ENCODE measurements at places on chromosomes 2 and 18. TPM values are rescaled to one million over a fixed set of nuclear protein-coding genes. Genes with fewer than 3 reads are reported as not detected.

- DNase-seq, result peak; percentile 79
These were observed at the start of gene FAM124B for GRCh38 chr2:224401641-224402342. TSS of gene FAM124B (minus strand) at chr2:224402107. CDS start at chr2:224401768, 339 bp downstream.

DNA sequence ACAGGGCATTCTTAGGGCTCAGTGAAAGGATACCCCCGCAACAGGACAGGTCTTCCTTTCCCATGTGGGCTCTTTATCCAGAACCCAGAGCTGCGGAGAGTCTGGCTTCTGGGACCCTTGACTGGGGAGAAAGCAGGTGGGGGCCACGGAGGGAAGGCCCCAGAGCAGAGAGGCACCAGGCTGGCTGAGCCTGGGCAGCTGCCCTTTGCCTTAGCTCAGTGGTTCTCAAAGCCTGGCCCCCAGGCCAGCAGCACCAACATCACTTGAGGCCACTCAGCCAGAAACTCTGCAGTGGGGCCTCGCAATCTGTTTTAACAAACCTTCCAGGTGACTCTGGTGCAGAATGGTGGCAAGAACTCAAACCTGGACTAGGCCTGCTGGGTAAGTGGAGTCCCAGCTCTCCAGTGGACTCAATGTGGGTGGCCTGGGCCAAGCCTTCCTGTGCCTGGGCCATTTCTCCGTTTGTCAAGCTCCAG, 1.6 kb upstream of the TMEM37 start:
- no peak for DNase-seq

The ALLC gene
- not detected for total RNA-seq

The MAP2 gene
- total RNA-seq, result 59.7 TPM

The FBXO41 gene
- 3.3 TPM for total RNA-seq

The ZSWIM2 gene
- total RNA-seq, result not detected

DNA sequence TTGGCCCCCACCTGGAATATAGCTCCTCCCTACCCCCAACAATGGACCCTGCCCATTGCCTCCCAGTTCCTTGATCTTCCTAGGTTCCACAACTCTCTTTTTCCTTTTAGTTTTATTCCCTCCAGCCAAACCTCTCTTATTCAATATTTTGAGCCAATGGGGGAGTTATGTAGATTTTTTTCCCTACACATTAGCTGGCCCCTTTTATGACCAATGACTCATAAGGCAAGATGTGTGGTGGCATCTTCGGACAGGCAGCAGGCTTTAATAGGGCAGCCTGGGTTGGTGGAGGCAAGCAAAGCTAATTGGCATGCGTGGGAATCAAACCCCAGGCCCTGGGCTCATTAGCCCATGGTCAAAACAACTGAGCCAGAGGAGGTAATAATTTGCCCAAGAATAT, 9.2 kb downstream of the GRP start:
- no peak for DNase-seq

DNA sequence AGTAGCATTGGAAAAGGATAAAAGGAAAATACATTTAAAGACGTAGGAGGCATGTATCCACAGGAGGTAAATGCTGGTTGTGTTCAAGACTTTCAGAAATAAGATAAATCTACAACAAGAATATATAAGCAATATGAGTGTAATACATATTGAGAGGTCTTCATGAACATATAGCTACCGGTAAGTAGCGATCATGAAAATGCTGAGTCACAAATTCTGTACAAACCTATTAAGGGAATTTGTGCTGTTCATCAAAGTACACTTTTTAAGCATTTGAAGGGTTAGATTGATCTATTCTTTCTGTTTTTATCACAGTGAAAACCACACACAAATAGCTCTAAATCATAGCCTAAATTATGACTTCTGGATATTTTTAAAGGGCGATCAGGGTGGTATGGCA, 173.1 kb upstream of the NYAP2 start:
- no peak for DNase-seq

GRCh38 chr2:31202041-31202440, 15.3 kb downstream of the CAPN14 start:
- no peak for DNase-seq

DNA sequence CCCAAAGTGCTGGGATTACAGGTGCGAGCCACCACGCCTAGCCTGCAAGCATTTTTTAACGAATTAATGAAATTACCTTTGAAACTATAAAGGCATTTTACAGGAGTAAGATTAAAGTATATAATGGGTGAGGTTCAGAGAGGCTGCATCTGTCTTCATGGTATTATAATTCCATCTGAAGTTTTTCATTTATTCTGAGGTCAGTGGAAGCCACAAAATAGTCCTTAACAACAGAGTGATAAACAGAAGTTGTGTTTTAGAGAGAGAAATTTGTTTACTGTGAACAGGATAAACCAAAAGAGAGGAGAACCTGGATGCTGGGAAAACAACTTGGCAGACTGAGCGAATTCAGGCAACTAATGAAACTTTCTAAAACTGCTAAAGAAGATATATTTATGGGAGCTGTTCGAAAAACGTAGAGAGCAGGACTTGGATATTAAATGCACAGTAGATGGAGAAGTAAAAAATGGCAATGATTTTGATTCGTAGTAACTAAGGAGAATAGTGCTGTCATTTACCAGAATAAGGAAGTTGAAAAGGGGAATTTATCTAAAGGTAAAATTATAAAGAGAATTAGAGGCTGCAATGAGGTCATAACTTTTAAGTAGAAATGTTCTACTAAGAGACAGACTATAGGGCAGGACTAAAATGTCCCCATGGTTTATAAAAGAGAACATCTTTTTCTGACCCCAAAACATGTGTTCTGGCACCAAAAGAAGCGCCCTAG, 37.9 kb upstream of the ITGA4 start:
- no peak for DNase-seq

- no peak for DNase-seq
These were observed 403.6 kb upstream of the RAB6C start for GRCh38 chr2:129575880-129576279.

- DNase-seq, result no peak
These were observed 15.9 kb upstream of the C1QL2 start for GRCh38 chr2:119174216-119174992.

The HMSD gene
- 0.16 TPM for total RNA-seq

DNA sequence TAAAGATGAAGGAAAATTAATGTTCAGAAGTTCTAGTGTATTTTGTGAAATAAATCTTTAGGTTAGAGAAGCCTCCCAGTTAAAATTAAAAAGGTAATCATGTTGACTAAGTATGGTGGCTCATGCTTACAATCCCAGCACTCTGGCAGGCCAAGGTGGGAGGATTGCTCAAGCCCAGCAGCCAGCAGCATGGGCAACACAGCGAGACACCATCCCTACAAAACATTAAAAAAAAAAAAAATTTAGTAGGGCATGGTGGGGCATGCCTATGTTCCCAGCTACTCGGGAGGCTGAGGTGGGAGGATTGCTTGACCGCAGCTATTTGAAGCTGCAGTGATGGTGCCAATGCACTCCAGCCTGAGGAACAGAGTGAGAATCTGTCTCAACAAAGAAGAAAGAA, 17.9 kb downstream of the XPO1 start:
- DNase-seq, result no peak

The ZNF521 gene
- total RNA-seq, result 26.4 TPM

DNA sequence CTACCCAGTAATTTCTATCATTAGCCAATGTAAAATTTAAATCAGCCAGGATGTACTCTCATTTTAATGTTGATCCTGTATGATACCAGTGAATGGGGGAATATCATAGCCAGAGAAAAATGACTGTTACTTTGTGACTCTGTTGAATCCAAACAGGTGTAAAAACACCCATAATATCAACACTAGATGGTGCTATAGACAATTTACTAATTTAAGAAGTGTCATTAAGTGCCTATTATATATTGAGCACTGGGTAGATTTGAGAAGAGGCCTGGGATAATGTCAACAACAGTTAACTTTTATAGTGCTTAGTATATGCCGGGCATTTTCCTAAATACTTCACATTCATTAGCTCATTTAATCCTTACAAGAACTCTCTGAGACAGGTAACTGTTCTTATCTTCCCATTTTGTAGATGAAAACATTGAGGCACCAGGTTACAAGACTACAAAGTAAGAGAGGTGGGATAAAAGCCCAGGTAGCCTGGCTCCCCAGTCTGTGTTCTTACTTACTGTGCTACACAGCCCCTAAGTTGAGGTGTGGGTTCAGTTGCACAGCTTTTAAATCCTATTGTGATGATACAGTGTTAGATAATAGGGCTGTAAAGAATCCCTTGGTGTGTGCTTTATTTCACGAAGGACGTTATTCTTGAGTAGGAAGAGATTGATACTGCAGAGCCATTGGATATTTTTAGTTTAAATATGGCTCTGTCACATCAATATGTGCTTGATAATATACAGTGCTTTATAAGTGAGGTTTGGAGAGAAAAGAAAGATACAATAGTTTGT, 325.5 kb downstream of the AGPS start:
- no peak for DNase-seq

The TUBB8B gene
- total RNA-seq, result not detected

The INHBB gene
- 21.9 TPM for total RNA-seq

DNA sequence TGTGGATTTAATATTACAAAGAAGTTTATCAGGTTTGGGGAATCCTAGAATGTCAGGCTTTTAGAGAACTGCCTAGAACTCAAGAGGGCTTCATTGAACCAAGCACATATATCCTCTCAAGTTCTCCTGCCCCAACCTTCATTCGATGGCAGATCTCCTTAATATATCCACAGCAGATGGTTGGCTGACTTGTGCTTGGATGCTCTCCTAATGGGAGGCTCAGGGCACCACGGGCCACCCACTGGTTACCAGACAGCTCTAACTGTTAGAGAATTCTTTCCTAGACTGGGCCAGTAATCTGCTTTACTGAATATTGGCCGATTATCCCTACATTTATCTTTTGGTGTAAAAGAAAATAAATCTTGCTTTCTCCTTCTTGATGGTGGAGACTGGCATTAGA, 87.2 kb upstream of the ATP8B1 start:
- DNase-seq, result no peak

GRCh38 chr18:50879302-50880118, 592 bp downstream of the ME2 start:
- DNase-seq, result no peak

DNA sequence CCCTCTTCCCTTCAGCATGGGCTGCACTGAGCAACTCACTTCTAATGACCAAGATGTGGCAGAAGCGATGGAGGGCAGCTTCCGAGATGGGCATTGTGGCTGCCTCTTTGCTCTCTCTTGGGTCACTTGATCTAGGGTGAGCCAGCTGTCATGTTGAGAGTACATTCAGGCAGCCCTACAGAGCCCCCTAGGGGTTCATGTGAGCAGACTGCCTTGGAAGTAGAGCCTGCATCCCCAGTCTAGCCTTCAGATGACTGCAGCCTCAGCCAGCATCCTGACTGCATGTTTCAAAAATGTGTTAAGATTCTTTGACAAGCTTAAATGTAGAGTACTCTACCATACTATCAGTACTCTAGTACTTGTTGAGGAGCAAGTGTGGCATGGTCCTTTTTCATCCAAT, 143.9 kb downstream of the NCK2 start:
- DNase-seq, result no peak

GRCh38 chr2:218393750-218394290, 5.8 kb upstream of the CTDSP1 start:
- DNase-seq, result peak; percentile 63

GRCh38 chr2:182852090-182852489, 14.3 kb downstream of the FRZB start:
- no peak for DNase-seq

GRCh38 chr18:35389095-35389618, 12.0 kb upstream of the ZNF396 start:
- DNase-seq, result no peak

The XDH gene
- total RNA-seq, result not detected

The SCN7A gene
- total RNA-seq, result 5.0 TPM

The DNER gene
- total RNA-seq, result 0.45 TPM

All from aorta (tissue), 5 donors.